ENCODE measurements at places on chromosomes 11 and 22. TPM values are rescaled to one million over a fixed set of nuclear protein-coding genes. Genes with fewer than 3 reads are reported as not detected.

DNA sequence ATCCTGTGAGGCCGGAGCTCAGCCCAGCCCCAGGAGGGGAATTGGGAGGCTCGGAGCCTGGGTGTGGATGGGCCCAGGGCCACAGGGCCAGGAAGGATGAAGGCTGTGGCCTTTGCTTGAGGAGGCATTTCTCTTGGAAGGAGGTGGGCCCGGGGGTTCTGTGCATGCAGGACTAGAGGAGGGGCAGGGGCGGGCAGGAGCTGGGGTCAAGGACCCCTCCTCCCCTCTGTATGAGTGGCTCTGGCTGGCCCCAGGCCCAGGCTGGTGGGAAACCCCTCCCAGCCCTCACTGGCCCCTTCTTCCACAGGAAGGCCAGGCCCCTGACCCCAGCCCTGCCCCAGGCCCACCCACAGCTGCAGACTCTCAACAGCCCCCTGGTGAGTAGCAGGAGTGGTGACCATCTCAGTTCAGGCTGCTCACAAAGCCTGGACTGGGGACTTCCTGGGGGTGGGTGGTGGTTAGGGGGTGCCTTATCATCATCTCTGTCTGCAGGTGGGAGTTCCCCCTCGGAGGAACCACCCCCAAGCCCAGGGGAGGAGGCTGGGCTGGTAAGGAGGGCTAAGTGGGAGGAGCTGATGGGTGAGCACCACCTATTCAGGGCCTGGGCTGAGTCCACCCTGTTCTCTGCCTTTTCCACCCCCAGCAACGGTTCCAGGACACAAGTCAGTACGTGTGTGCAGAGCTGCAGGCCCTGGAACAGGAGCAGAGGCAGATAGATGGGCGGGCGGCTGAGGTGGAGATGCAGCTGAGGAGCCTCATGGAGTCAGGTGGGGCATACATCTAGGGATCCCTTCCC lies 6.0 kb downstream of the KCNK7 start:
- peaks cover 7% of the 10 kb centered on the region for H3K27me3 ChIP-seq
- H3K4me3 ChIP-seq, result no peak overlapping the region
- H3K27ac ChIP-seq, result peak overlapping the region; percentile 91
- peaks cover 88% of the 10 kb centered on the region for H3K4me1 ChIP-seq
- H3K36me3 ChIP-seq, result peaks cover 24% of the 10 kb centered on the region

DNA sequence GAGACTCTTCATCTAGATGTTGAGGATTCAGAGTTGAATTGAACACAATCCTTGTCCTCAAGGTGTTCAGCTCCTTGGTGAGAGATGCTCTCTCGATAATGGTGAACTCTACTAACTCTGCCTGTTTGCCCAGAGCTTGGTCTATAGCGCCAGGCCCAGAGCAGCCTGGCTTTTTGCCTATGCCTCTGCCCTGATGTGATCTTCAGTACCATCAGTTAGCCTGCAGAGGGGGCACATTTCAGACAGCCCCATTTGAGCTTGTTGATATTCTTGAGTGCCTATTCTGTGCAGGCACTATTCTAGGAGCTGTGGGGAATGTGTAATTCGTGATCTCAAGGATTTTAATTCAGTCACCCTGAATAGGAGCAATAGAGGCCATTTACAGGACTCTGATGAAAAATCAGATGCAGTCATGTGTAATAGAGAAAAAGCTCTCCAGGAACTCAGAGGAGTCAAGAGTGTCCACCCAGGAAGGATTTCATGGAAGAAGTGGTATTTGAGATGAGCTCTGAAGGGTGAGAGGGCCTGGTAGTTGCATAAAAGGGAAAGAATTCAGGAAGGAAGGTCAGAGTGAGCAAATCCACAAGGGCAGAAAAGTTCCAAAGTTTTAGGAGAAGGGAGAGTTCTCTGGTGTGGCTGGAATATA lies 19.3 kb downstream of the GTPBP1 start:
- DNase-seq, result no peak
- H3K4me1 ChIP-seq, result peaks cover 22% of the 10 kb centered on the region
- peaks cover 100% of the 10 kb centered on the region for H3K36me3 ChIP-seq
- no peak overlapping the region for H3K4me3 ChIP-seq
- H3K27ac ChIP-seq, result no peak overlapping the region

DNA sequence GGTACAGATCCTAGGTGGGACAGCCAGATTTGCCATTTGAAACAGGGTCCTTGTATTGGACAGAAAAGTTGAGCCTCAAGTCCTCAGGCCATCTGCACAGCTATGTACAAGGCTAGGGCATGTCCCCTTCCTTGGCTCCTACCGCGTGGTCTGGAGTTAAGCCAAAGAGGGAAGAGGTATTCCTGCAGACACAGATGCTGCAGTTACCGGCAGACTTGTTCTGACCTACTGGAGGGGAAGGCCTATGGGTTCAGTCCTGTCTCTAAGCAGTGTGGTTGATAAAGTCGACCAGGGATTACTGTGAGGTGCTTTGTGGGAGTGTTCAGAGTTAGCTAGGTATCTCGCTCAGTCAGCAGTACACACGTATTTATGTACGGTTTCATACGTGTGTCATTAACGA lies 180.6 kb downstream of the ADAMTS15 start:
- H3K27ac ChIP-seq, result no peak overlapping the region
- H3K27me3 ChIP-seq, result no peaks in the 10 kb centered on the region
- no peaks in the 10 kb centered on the region for H3K36me3 ChIP-seq

- peaks cover 59% of the 10 kb centered on the region for H3K4me1 ChIP-seq
- H3K27me3 ChIP-seq, result no peaks in the 10 kb centered on the region
- DNase-seq, result peak; percentile 74
- peak overlapping the region; percentile 78 for H3K4me3 ChIP-seq
- H3K27ac ChIP-seq, result peak overlapping the region; percentile 94
- no peaks in the 10 kb centered on the region for H3K36me3 ChIP-seq
Observed at GRCh38 chr22:42648368-42649245, 585 bp downstream of the CYB5R3 start.

- DNase-seq, result peak; percentile 78
- peak within 1 kb of the TSS; percentile 88 for H3K4me3 ChIP-seq
- peaks cover 63% of the 10 kb centered on the region for H3K4me1 ChIP-seq
- no peaks in the 10 kb centered on the region for H3K27me3 ChIP-seq
Observed at GRCh38 chr11:73308003-73308960, at the start of gene ARHGEF17. TSS of gene ARHGEF17 (plus strand) at chr11:73308276. CDS start at chr11:73308639, 363 bp downstream.

- DNase-seq, result no peak
- no peaks in the 10 kb centered on the region for H3K36me3 ChIP-seq
- H3K4me3 ChIP-seq, result peak overlapping the region; percentile 42
- H3K27ac ChIP-seq, result no peak overlapping the region
- H3K4me1 ChIP-seq, result peaks cover 7% of the 10 kb centered on the region
Observed at GRCh38 chr22:26902401-26903029, 245.1 kb downstream of the MIAT start.

DNA sequence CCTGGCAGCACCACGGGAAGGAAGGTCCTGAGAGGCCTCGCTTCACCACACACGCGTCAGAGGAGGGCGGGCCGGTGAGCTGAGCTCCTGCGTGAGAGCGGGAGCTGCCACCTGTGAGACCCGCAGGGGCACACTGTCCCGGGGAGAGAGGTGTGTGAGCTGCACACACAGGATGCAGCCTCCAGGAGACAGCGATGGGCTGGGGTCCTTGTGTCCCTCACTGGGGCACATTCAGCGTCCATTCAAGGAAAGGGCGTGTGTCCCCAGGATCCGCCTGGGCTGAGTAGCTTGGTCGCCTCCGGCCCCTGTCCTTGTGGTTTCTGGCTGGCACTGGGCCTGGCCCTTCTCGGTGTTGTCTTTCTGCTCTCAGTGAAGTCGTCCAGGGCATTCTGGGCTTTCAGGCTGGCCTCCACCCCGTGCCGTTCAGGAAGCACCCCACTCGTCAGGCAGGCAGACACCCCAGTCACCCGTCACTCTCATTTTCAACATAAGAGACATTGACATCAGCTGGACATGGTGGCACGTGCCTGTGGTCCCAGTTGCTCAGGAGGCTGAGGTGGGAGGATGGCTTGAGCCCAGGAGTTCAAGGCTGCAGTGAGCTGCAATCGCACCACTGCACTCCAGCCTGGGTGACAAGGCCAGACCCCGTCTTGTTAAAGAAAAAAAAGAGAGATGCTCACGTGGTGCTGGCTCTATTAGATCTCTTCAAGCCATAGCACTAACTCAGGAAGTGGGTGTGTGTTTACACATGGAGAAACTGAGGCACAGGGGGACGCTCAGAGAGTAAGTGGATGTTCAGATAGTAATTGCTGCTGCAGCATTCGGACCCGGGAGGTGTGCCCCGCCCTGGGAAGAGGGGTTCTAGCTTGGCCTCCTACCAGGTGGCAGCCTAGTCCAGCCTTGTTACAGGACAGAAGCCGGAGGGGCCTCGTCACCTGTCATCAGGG lies 1081.6 kb downstream of the BRD1 start:
- no peak overlapping the region for H3K4me3 ChIP-seq
- no peaks in the 10 kb centered on the region for H3K4me1 ChIP-seq
- no peak overlapping the region for H3K27ac ChIP-seq
- DNase-seq, result no peak
- peaks cover 1% of the 10 kb centered on the region for H3K27me3 ChIP-seq

- H3K36me3 ChIP-seq, result no peaks in the 10 kb centered on the region
- H3K27ac ChIP-seq, result no peak overlapping the region
- DNase-seq, result no peak
- no peaks in the 10 kb centered on the region for H3K4me1 ChIP-seq
- H3K27me3 ChIP-seq, result peaks cover 21% of the 10 kb centered on the region
Observed at GRCh38 chr11:75450826-75451821, 18.1 kb upstream of the KLHL35 start.

- H3K4me3 ChIP-seq, result no peak overlapping the region
- H3K36me3 ChIP-seq, result peaks cover 82% of the 10 kb centered on the region
Observed at GRCh38 chr11:10522276-10522675, 18.7 kb downstream of the RNF141 start.

GRCh38 chr11:132576706-132577105 lies 955.6 kb downstream of the OPCML start:
- no peak overlapping the region for H3K4me3 ChIP-seq
- no peaks in the 10 kb centered on the region for H3K27me3 ChIP-seq
- no peaks in the 10 kb centered on the region for H3K36me3 ChIP-seq
- H3K27ac ChIP-seq, result no peak overlapping the region
- no peak for DNase-seq
- H3K4me1 ChIP-seq, result no peaks in the 10 kb centered on the region

GRCh38 chr22:23856721-23857605 lies 712 bp upstream of the SLC2A11 start:
- peaks cover 31% of the 10 kb centered on the region for H3K4me1 ChIP-seq
- no peaks in the 10 kb centered on the region for H3K27me3 ChIP-seq
- DNase-seq, result no peak
- no peaks in the 10 kb centered on the region for H3K36me3 ChIP-seq
- peak overlapping the region; percentile 89 for H3K4me3 ChIP-seq
- peak overlapping the region; percentile 97 for H3K27ac ChIP-seq

DNA sequence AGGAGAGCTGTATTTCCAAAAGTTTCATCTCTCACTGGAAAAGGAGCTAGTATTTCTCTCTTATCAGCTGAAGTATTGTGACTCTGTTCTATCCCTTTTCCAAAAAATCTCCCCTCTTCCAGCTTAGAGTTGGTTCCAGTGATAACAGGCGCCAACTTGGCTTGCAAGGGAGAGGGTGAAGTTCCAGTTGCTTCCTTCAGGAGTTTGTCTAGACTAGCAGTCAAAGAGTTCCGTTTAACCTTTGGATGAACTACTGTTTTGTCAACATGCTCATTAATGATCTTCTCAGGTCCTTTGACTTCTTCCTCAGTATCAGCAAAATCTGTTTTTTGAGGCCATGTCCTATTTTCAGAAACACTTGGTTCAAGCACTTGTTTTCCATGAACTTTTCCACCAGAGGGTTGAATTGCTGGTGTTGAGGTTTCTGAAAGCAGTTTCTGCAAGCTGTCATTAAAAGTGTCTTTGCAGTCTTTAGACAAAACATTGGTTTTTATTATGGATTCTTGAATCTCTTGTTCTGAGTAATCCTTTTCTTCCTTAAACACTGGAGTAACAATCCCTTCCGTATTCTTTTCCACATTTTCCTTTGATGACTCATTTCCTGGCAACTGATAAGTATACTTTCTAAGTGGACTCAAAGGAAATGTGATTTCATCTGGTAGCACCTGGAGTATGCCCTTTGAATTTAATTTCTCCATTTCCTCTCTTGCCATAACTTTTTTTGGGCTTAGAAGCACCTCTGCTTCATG lies 39.7 kb upstream of the CCDC89 start:
- H3K4me3 ChIP-seq, result no peak overlapping the region
- H3K27me3 ChIP-seq, result no peaks in the 10 kb centered on the region
- peaks cover 24% of the 10 kb centered on the region for H3K4me1 ChIP-seq
- H3K36me3 ChIP-seq, result no peaks in the 10 kb centered on the region
- H3K27ac ChIP-seq, result peak overlapping the region; percentile 22

GRCh38 chr22:39299829-39300178 lies 19.6 kb downstream of the RPL3 start:
- H3K27ac ChIP-seq, result peak overlapping the region; percentile 84
- H3K36me3 ChIP-seq, result no peaks in the 10 kb centered on the region
- no peaks in the 10 kb centered on the region for H3K27me3 ChIP-seq
- peak overlapping the region; percentile 40 for H3K4me3 ChIP-seq

GRCh38 chr11:1291295-1292017 lies 18.0 kb downstream of the TOLLIP start:
- peaks cover 61% of the 10 kb centered on the region for H3K36me3 ChIP-seq
- no peak overlapping the region for H3K4me3 ChIP-seq
- H3K27ac ChIP-seq, result no peak overlapping the region
- H3K27me3 ChIP-seq, result no peaks in the 10 kb centered on the region
- peaks cover 15% of the 10 kb centered on the region for H3K4me1 ChIP-seq

DNA sequence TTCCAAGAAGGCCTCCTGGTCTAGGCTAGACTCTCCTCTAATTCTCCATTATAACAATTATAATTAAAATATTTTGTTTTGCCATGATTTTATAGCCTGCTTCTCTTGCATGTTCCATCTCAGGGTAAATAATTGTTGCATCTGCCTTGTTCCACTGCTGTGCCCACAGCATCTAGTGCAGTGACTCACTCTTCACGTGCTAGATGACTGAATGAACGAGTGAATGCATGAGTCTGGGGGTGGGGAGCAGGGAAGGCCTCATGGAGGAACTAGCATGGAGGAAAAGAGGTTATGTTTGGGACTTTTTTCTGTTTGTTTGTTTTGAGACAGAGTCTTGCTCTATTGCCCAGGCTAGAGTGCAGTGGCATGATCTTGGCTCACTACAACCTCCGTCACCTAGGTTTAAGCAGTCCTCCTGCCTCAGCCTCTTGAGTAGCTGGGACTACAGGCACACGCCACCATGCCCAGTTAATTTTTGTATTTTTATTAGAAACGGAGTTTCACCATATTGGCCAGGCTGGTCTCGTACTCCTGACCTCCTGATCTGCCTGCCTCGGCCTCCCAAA lies 5.2 kb upstream of the OAF start:
- H3K36me3 ChIP-seq, result no peaks in the 10 kb centered on the region
- H3K27ac ChIP-seq, result no peak overlapping the region
- no peak for DNase-seq
- H3K4me3 ChIP-seq, result no peak overlapping the region
- peaks cover 9% of the 10 kb centered on the region for H3K27me3 ChIP-seq

DNA sequence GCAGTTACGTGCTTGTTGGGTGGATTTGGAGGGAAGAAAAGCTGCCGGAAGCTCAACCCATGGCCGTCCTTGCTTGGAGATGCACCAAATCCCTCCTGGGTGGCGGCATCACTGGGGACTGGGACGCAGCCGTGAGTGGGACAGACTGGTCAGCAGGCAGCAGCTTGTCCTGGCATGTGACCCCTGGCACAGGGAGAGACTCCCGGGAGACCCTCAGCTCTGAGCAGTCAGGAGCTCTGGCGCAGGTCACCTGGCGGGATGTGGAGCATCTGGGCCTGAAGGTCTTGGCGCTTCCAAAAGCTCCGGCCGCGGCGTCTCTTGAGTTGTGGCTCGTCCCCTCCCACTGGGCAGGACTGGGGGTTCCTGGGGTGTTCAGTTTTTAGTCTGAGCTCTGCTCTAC lies 26.3 kb downstream of the PTDSS2 start:
- no peak overlapping the region for H3K4me3 ChIP-seq
- no peaks in the 10 kb centered on the region for H3K4me1 ChIP-seq
- peaks cover 13% of the 10 kb centered on the region for H3K36me3 ChIP-seq
- H3K27ac ChIP-seq, result no peak overlapping the region
- DNase-seq, result no peak

PATE2 gene
- total RNA-seq, result not detected

AGBL2 gene
- total RNA-seq, result 0.38 TPM

ZNF408 gene
- total RNA-seq, result 7.3 TPM

TTC36 gene
- total RNA-seq, result 1.1 TPM

ZNF280B gene
- 0.96 TPM for total RNA-seq

MYO18B gene
- total RNA-seq, result 163 TPM

LSP1 gene
- 19.7 TPM for total RNA-seq
